Activated naive CD4-positive, alpha-beta T cell treated with anti-CD3 and anti-CD28 coated beads, Interleukin-2, amount 50 U/mL, for 16 hours (primary cell): ENCODE measurements at places on chromosomes 4 and X.

- DNase-seq = no peak
These were observed 485.8 kb upstream of the ATOH1 start for GRCh38 chr4:93342738-93343137.

- no peak for DNase-seq
These were observed 83.4 kb downstream of the MSN start for GRCh38 chrX:65750674-65751469.

DNA sequence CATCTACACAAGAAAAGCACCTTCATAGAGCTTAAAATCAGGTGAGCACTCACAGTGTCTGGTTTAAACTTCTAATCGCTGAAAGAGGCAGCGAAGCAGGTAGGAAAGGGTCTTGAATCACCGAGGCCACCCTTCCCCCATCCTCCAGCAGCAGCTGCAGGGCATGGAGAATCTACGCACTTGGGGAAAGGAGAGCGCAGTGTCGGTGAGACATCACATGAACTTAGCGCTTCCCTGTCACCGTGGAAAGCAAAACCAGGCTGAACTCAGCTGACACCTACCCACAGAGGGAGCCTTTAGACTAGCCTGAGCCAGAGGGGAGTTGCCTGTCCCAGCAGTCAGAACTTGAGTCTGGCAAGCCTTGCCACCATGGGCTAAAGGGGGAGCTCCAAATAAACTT is 197.2 kb upstream of the ZFP42 start:
- no peak for DNase-seq

- DNase-seq = peak; percentile 7
These were observed 45.0 kb upstream of the NKX1-1 start for GRCh38 chr4:1451106-1451751.

DNA sequence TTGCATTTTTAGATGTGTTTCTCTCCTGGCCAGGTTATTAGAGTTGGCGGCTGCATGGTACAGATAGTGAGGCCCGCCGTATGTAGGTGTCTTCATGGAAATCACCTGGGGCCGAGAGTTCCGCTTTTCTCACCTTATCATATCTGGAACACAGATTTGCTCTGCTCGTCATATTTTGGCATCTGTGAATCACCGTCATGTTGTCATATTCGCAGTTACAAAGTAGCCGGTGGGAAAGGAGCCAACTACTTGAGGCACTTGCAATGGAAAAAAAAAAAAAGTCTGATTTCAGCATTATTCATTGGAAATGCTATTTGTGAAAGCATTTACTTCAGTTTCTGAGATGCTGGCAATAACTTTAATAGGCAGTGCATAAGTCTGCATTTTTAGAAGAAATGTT is 1715.2 kb upstream of the TENM3 start:
- no peak for DNase-seq

- no peak for DNase-seq
These were observed 84.6 kb downstream of the RELL1 start for GRCh38 chr4:37601531-37601930.

- no peak for DNase-seq
These were observed 76.1 kb downstream of the ARHGAP6 start for GRCh38 chrX:11589641-11590040.

DNA sequence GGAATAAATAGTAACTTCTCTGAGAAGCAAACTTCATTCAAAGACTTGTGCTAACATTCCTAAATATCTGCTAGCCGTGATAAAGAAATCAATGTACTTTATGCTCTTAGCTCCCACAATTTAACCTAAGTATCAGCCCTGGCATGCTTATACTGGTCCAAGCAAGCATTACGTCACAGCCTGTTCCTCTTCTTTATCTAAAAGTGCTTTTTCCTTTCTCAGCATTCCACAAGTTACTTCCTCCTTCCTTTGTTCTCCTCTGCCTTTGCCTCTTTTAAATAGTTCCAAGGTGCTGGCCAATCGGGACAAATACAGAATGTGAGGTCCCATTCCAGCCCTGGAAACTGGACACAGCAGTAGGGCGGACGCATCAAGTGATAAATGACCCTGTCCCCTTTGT is 249.6 kb downstream of the DHRSX start:
- no peak for DNase-seq

DNA sequence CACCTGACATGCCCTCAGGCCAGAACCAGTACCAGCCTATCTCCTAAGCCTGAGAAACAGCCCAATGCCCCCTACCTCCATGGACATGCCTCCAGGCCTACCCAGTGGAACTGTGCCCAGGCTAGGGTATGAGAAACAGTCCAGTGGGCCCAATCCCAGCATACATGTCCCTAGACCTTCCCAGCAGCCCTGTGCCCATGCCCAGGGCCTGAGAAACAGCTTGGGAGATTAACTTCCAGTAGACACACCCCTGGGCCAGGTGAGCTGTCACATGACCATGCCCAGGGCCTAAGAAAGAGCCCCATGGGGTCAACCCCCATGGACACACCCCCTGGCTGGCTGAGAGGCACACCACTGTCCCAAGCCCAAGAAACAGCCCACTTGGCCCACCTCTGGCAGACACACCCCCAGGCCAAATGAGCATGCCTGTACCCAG is 78.8 kb downstream of the CBR4 start:
- no peak for DNase-seq

DNA sequence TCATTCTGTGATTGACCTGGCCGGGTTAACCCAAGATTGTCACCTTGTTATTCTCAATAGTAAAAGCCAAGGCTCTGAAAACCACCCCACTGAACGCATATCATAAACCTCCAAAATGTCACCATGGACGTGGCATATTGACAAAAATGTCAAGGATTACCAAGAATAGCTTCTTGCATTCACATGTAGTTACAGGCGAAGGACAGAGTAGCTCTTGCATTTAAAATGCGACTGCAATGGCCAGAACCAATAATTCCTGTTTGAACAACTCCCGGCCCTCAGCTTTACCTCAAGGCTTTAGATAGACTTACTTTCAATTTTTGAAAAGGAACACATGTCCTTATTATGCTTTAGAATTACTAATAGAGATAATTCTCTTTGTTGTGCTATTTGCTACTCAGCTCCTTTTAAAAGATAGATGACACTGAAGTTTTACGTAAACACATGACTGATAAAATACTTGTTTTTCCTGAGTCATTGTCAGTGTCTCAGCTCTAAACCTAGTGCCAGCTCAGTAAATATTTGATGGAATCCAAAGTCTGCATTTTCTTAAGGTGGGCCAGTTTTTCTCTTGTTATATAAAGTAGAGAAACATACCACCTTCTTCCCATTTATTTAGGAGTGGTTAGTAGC is 66.3 kb downstream of the CLDN34 start:
- DNase-seq = no peak

DNA sequence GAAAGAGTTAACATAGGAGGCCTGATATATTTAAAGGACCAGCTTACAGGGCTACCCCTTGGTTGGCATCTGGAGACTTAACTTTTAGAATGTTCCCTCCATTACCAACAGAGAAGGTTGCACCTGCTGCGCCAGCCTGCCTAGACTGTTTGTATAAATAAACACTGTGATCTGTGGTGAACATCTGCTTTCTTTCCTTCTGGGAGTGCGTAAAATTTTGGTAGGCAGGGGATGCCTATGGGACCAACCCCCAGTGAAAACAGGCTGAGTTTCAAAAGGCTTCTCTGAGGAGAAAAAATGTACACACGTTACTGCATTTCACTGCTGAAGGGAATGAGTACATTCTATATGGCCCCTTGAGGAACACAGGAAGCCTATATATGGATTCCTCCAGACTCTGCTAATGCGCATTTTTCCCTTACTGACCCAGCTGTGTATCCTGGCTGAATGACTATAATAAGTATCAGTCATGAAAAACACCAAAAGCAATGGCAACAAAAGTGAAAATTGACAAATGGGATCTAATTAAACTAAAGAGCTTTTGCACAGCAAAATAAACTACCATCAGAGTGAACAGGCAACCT is 13.8 kb downstream of the CENPC start:
- no peak for DNase-seq

GRCh38 chr4:73343432-73343831 is 60.7 kb upstream of the ALB start:
- DNase-seq = no peak

DNA sequence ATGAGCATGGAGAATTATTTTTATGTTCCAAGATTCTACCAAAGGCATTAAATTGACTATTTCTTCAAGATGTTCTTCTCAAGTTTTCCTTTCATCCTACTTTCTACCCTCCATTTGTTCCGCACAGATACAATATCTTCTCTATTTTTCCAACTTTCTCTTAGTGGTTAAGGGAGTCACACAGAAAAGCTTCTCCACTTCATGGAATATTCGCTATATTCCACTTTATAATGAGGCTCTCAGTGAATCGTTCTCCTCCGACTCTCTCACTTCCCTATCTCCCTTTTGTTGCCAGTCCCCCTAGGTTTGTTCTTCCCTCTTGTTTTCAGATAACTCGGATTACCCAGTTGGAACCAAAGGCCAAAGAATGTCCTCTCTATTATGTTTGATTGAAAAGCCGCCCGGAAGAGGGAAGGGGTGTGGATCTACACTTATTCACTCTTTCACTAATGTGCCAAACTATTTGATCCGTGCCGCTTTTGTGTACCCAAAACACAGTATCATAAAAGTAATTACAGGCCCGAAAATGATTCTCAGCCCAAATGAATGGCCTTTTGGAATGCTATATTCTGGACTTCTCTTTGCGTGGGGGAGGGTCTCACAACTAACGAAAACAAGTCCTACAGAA is 1.2 kb downstream of the SH3D19 start:
- no peak for DNase-seq

GRCh38 chrX:149004936-149005335 is 500.2 kb downstream of the IDS start:
- no peak for DNase-seq

GRCh38 chr4:56804551-56804950 is 16.9 kb downstream of the SPINK2 start:
- no peak for DNase-seq

- DNase-seq = no peak
These were observed 206.5 kb upstream of the PDE5A start for GRCh38 chr4:119834906-119835612.

GRCh38 chr4:186146458-186146857 is 42.0 kb downstream of the FAM149A start:
- DNase-seq = no peak

GRCh38 chr4:25938787-25939186 is 24.8 kb downstream of the SMIM20 start:
- DNase-seq = peak; percentile 25

DNA sequence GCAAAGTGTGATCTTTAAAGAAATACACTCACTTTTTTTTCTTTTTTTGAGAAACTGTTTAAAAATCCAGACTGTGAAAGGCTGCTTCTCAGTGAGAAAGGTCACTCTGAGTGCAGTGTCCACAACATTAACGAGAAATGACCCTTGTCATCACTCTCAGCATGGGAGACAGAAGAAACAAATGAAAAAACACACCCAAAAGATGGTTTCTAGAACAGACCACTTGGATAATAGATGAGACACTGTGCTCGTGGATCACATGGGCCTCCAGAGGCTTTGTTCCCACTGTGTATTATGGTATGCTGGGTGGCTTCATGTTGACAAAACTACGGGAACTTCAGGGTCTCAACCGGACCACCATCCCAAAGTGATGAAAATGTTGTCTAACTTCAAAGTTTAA is 64.9 kb downstream of the NEUROG2 start:
- DNase-seq = no peak

DNA sequence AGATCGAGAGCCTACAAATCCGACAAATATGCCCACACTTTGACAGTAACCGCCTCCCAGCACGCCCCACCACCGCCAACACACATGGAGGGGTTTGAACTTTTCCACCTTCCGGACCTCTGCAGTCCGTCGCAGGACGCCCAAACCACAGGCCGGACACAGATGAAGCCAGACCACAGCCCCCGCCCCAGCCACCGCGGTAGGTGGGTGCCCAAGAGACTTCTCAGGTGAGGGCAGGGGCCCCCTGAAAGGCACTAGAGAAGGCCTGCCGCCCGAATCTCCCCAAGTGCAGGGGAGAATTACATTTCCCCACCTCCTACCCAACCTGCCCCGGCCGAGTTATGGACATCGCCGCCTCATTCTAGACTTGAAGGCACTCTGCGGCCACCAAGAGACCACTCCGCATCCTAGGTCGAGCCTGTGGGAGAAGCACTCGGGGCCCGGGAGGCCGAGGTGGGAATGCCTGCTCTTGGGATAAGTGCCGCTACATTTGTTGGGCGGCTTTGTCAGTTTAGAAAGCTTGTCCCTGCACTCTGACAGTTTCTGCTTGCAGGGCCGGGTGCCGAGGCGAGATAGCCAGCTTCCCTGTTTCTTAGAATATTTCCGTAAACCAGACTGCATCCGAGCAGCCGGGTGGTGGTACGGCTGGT is 21.5 kb downstream of the HAND2 start:
- DNase-seq = no peak

- DNase-seq = no peak
These were observed at the start of gene TBX22 for GRCh38 chrX:80014141-80014940. Gene TBX22 (plus strand): TSS chrX:80014753. CDS start chrX:80022270, 7,517 bp downstream.
